ENCODE measurements at places on chromosomes 6 and 20.

GRCh38 chr6:136566851-136567250 lies 16.6 kb upstream of the MAP7 start:
- no peak for DNase-seq

DNA sequence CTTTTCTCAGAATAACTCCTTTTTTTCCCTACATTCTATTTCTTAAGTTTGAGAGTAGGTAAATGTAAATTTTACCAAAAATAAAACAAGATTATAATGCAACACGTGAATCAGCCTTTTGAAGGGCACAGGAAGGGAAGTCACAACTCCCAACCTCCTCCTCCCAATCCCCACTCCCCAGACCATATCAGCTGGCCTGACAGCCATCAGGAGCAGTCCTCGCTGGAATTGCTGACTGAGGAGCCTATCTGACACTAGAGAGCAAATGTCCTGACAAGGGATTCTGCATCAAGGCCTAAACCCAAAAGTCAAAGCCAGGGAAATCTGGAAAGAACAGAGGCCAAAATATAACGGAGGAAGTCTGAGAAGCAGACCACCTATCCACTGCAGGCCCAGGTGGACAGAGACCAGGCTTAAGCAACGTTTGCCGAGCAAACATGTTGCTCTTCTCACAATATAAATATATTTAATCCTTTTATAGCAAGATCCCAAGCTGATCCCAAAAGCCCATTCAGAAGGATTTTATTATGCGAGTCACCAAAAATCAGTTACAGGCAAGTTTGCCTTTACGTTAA lies 2.5 kb downstream of the RRAGD start:
- DNase-seq = no peak

DNA sequence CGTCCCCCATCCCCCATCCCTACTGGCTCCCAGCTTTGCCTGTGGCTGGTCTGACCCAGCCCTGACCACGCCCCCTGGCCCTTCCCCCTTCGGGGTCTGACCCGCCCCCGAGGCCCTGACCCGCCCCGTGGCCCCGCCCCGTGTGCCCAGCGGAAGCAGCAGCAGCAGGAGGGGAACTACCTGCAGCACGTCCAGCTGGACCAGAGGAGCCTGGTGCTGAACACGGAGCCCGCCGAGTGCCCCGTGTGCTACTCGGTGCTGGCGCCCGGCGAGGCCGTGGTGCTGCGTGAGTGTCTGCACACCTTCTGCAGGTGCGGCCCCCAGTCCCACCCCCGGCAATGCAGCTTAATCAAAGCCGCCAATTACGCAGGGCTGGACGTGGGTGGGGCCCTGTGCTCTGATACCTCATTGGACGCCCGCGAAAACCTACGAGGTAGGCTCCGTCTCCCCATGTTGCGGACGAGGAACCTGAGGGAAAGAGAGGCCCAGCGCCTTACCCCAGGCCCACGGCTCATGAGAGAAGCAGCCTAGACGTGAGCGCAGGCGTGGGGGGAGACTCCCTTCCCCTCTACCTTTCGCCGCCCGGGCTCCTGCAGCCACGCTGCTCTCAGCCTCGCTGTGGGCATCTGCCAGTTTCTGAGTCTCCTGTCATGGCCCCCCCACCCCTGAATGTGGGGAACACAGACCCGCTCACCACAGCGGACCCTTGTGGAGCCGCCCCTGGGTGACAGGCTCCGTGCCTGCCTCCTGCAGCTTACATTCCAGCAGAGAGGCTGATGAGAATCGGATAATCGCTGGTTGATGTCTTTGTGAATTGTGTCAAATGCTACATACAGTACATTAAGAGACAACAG lies 12.8 kb downstream of the RBCK1 start:
- DNase-seq = no peak

GRCh38 chr20:62983210-62983609 lies 23.6 kb downstream of the BHLHE23 start:
- DNase-seq = no peak

- no peak for DNase-seq
Observed at GRCh38 chr20:52242237-52243230, 51.0 kb upstream of the ZFP64 start.

- no peak for DNase-seq
Observed at GRCh38 chr6:129634411-129635230, 75.4 kb downstream of the ARHGAP18 start.

GRCh38 chr6:35739645-35740524 lies 3.1 kb downstream of the ARMC12 start:
- no peak for DNase-seq

DNA sequence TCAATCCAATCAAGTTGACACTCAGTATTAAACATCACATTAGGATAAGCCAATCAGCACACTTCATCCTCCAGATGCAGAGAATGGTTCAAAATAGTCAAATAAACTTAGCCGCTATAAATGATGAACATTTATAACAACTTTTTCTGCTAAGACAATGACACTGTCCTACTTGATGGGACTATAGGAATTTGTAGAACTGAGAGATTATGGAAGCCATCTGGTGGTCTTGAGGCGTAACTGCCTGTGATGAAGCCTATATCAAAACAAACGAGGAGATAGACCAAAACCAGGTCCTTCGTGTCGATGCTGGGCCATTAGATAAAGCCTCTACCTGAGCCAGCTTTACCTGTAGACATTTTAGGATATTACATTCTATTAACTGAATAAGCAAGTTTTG lies 631.1 kb downstream of the COL12A1 start:
- no peak for DNase-seq

DNA sequence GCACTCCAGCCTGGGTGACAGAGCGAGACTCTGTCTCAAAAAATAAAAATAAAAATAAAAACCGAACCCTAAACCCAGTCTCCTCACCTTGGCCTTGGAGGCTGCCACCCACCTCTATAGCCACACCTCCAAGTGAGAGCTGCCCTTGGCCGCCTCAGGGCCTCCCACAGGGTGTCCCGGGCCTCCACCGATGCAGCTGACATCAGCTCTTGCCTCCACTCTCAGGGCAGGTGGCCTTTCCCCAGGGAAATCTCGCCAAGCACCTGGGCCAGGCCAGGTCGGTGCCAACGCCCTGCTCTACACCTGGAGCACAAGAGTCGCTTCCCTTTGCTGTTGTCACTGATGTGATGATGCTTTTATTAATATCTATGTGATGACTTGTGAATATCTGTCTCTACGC lies 8.9 kb upstream of the MYL9 start:
- no peak for DNase-seq

DNA sequence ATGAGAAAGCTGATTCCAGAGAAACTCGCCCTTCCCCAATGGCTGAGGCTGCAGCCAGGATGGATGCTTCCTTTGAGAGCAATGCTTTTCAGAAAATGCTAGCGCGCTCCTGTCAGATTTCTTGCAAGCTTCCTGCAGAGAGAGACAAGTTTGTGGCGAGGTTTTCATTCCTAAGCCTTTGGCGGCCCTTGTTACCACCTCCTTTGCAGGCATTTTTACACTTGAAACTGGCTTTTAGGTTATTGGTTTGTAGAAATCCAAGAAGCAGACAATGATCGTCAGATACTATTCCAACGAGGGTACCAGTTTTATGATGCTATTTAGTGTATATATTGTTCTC lies 1.1 kb downstream of the FNDC1 start:
- no peak for DNase-seq

GRCh38 chr6:163745536-163746400 lies 331.2 kb downstream of the QKI start:
- no peak for DNase-seq

DNA sequence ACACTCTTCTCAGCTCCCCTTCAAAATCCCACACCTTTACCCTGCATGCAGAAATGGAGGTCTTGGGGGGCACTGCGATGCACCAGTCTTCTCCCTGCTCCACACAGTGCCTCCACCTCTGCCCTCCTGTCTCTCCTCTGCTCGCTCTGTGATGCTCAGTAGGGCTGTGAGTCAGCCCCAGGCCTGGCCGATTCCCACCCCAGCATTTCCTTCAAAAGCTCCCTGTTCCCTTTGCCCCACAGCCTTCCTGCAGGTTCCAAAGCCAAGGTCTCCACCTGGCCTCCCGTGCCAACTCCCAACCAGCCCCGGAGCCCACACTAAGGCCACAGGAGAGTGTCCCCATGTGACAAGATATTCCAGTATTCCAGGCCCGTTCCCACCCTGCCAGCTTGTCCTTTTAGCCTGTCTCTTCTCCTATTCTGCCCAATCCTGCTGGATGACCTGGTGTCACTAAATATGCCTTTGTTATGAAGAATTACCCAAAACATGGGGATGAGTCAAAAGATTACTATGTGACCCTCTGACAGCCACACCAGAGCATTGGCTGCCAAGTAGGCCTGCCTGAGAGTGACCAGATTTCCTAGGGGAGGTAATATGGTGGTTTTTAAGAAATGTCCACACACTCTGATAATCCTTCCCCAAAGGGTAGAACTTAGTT lies 118.9 kb upstream of the NXT1 start:
- DNase-seq = no peak

GRCh38 chr20:59032023-59032712 lies at the start of gene ATP5F1E:
TSS of gene ATP5F1E (minus strand) at chr20:59032335. CDS start at chr20:59032251, 84 bp downstream.
- DNase-seq = peak; percentile 99

DNA sequence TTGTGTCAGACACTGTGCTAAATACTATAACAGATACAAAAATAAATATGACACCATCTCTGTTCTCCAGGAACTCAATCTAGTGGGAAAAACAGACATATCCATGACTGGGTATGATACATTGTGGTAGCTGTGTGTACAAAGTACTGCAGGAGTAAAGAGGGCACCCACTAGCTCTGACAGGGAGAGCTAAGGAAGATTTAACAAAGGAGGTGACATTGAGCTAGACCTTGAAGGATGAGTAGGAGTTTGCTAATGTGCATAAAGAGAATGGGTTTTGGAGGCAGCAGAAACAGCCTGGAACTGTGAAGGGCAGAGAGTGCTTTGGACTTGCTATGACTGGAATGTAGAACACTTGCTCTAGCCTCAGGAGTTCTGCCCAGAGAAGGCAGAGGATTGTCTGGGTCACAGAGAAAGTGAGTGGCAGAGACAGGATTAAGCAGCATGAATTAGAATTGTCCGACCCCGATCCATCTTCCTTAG lies 14.4 kb downstream of the MMP24 start:
- DNase-seq = no peak

GRCh38 chr6:147063469-147064031 lies 140.7 kb upstream of the STXBP5 start:
- no peak for DNase-seq

DNA sequence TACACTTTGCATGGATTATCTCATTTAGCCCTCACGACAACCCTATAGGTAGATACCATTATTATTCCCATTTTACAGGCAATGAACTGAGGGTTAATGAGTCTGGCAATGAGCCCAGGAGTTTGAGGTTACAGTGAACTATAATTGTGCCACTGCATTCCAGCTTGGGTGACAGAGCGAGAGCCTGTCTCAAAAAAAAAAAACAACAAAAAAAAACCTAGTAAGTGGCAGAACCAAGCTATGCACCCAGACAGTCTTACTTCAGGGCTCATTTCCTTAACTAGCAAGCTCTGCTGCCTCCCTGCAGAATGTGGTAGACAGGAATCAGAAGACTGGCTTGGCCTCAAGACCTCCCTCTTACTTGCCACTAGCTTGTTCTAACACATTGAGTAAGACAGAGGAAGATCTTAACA lies 71.9 kb upstream of the RREB1 start:
- no peak for DNase-seq

DNA sequence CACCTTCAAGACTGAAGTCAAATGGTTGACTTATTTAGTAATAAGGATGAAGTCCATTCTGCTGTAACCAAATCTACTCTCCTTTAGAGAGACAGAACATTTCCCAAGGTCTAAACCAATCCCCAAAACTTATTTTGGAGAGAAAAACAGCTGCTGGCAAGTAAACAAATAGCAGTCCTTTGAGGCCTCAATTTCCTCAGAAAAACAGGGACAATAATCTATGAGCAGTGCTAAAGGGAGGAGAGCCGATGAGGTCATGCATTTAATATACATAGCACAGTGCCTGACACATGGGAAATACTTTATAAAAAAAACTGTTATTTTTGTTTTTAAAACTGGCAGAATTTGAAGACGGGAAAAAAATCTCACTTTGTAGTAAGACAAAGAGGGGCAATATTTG lies 526.0 kb downstream of the EPM2A start:
- no peak for DNase-seq

DNA sequence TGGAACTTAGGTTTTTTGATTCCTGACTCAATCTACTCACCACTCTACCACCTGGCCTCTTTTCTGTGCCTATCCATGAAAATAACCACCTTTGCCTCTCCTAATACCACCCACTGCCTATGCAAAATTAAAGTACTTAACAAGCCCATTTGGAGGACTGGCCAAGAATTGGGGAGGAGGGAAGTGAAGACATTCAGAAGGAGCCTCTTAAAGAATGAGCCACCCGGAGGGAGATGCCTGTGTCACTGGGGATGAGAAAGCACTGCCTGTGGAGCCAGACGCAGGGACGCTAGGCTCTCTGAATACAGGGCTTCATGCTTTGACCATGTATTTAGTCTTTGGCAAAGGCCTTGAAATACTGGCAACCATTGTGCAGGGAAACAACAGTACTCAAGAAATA lies 40.0 kb upstream of the MRPS10 start:
- DNase-seq = no peak

DNA sequence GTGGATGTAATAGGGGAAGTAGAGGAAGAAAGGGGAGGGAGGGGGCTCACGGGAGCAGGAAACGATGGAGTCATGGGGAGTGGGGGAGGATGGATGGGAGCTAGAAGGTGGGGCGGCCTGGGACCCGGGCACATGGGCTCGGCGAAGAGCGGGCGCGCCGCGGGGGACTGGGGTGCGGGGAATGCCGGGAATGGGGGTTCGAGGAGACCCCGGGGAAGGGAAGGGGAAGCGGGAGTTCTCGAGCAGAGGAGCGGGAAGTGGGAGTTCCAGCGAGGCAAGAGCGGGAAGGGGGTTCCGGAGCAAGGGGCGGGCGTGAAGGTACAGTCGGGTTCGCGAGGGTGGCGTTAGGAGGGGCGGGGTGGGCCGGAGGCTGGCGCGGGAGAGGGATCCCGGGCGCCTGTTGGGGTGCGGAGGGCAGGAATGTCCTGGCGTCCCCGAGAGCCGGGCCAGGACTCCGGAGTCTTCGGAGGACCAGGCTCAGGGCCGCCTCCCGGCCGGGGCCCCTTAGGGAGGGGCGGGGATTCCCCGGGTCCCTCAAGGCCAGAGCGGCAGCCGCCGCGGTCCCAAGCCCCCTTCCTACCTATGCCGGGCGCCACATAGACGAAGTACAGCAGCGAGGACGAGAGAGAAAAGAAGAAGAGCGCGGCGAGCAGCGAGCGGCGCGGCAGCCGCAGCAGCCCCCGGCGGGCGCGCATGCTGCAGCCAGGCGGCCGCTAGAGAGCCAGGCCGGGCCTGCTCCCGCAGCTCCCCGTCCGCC lies 504 bp downstream of the B4GALT5 start:
- DNase-seq = peak; percentile 41

- no peak for DNase-seq
Observed at GRCh38 chr6:110067837-110068591, 89.9 kb downstream of the GPR6 start.

Measured in stimulated activated CD8-positive, alpha-beta memory T cell treated with anti-CD3 and anti-CD28 coated beads, Interleukin-7, amount 100 ng/mL, for 4 hours (primary cell).